ENCODE measurements at places on chromosomes 16 and 17.

DNA sequence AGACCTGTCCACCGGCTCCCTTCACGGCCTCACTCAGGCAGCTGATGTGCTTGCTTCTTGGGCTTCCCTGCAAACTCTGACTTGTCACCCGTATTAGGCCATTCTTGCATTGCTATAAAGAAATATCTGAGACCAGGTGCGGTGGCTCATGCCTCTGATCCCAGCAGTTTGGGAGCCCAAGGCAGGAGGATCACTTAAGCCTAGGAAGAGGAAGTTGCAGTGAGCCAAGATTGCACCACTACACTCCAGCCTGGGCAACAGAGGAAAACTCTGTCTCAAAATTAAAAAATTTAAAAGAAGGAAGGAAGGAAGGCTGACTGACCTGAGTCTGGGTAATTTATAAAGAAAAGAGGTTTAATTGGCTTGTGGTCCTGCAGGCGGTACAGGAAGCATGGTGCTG lies 17.0 kb downstream of the SOST start:
- DNase-seq = no peak

DNA sequence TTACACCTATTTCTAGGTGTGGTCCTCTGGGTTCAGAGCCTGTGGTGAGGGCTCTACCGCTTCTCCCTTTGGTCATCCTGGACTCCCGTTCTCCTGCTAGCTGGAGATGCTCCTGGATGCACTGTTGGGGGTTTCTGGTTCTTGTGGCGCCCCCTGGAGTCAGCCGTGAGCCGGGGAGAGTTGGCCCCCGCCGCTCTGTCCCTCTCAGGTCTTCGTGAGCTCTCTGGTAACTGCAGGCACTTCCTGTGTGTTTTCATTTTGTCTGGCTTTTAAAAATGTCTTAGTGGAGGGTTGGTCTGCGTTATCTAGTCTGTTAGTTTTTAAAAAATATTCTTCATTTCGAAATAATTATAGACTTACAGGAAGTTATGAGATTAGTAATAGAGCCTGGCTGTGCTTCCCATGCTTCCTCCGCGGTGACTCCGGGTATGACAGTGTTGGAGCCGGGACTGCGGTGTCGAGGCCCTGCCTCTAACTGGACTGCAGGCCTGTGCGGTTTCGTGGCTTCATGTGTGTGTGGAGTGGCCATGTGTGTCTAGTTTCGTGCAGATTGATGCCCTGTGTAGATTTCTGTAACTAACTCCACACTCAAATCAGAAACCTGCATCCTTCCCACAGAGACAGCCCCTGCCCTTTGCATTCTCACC lies 78.0 kb upstream of the ZNF750 start:
- peak; percentile 70 for DNase-seq

DNA sequence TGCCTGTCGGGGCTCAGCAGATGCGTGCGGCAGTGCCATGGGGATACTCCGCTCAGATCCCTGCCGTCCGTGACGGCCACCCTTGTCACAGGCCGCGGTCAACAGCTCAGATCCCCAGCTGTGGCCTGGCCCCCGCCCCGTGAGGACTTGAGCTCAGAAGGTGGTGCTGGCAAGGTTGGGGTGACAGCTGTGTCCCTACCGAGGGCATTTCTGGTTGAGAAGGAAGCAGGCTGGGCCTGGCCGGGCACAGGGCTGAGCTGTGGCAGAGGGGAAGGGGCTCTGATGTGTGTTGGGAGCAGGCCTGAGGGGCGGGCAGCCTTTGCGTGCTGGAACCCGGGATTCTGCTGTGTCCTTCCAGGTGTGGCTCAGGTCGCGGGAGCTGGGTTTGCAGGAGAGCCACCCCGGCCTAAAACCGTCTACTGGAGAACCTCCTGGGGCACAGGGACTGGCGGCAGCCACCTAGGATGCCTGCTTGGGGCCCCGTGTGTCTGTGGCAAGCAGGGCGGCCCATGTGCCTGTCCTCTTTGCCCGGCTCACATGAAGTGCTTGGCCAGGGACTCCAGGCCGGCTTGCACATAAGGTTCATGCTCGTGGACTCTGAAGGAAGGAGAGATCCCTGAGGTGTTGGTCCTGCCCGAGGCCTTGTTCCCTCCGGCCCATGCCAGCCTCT lies 5.1 kb downstream of the UBE2I start:
- DNase-seq = no peak

GRCh38 chr17:72697602-72698146 lies 394.8 kb downstream of the SLC39A11 start:
- no peak for DNase-seq

DNA sequence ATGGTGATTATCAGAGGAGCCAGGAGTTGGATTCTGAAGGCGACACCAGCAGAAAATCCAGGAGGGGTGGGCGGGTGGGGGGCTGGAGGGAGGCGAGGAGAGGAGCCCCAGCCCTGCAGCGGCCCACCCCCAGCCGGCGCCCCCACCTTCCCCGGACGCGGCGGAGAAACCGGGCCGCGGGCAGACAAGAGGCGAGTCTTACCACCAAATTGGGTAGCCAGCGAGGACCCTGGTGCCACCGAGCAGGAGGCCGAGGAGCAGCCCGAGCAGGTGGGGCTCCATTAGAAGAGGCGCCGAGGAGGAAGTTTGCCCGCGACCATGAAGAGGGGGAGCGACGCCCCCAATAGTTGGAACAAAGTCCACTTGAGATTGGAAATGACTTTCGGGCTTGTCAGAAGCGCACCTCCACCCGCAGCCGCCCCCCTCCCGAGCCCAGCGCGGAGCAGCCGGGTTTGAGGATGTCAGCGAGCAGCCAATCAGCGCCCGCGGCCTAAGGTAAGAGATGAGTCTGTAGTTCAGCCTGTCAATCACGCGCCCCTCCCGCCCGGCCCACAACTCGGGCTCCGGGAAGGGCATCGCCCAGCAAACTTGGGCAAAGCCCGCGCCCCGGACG lies at the start of gene WNT3:
Gene WNT3 (minus strand): TSS at position 377 of the 613 bp plus-strand sequence. CDS start 95 bp downstream, at position 282.
- peak; percentile 85 for DNase-seq

DNA sequence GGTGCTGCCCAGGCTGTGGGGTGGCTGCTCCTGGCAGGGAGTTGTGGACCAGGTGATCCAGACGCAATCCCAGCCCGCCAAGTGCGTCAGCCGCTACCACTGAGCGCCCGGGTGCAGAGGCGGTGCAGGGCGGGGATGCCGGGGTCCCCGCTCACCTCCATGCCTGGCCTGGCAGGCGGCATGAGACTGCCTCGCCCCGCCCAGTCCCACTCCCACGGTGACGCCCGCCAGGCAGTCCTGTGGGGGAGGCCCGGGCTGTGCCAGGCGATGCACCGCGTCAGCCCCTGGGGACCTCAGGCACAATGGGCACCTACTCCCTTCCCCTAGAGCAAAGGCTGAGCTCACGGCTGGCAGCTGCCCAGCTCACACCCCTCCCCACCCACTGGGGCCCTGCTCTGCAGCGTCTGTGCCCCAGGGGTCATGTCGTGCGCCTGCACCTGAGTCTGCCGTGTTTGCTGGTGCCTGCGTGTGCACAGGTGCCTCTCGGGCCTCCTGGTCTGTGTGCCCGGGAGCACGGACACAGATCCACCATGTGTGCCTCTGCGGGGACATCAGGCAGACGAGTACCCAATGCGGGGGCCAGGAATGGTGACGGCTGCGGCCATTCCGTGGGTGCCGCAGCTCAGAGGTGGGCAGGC lies 5.3 kb downstream of the RPUSD1 start:
- DNase-seq = no peak
